NCI-H1417 treated with DMSO at 0.1 percent for 48 hours (cell line): ENCODE measurements at places on chromosomes 13 and 19.

DNA sequence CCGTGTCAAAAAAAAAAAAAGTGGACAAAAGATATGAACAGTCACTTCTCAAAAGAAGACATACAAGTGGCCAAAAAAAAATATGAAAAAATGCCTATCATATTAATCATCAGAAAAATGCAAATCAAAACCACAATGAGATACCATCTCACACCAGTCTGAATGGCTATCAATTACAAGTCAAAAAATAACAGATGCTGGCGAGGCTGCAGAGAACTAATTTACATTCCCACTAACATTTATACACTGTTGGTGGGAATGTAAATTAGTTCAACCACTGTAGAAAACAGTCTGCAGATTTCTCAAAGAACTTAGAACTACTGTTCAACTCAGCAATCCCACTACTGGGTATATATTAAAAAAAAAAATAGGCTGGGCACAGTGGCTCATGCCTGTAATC lies 26.5 kb upstream of the FOXO1 start:
- no peak for DNase-seq

GRCh38 chr19:44613295-44614178 lies at the start of gene IGSF23:
TSS of gene IGSF23 (plus strand) at chr19:44613563. CDS start at chr19:44613646, 83 bp downstream.
- DNase-seq = no peak

DNA sequence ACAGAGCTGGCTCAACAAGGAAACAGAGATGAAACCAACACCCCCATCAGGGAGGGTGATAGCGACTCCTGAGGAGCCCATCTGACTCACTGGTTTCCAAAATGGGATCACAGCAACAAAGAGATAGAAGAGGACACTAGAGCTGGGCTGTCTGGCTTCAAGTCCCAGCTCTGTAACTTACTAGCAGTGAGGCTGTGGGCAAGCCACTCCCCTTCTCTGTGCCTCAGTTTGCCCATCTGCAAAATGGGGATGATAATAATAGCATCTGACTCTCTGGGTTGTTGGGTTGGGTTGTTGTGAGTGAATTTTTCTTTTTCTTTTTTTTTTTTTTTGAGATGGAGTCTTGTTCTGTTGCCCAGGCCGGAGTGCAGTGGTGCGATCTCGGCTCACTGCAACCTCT lies 14.3 kb downstream of the IGSF23 start:
- no peak for DNase-seq

- DNase-seq = no peak
These were observed 24.1 kb upstream of the WTIP start for GRCh38 chr19:34457446-34457845.

- DNase-seq = no peak
These were observed 1.5 kb upstream of the GZMM start for GRCh38 chr19:542173-542866.

GRCh38 chr13:101393140-101393539 lies 23.2 kb downstream of the NALCN start:
- DNase-seq = no peak

- no peak for DNase-seq
These were observed 134.9 kb upstream of the SPACA7 start for GRCh38 chr13:112241288-112241687.

DNA sequence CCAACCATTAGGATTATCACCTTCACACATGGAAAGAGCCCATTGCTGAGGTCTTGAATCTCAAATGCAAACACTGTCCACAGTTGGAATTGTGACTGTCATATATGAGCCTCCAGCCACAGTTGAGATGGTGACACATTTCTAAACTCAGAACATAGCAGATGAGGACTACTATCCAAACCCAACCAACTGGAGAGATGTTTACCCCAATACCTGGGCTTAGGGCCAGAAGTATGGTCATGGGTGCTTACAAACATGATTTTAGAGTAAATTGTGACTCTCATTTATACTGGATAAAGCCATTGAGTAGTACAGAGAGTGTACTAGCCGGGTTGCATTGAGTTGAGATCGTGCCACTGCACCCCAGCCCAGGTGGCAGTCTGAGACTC lies 14.0 kb upstream of the ZNF681 start:
- DNase-seq = no peak

- no peak for DNase-seq
These were observed 25.3 kb upstream of the OR10H2 start for GRCh38 chr19:15702534-15702930.

- no peak for DNase-seq
These were observed 3.3 kb upstream of the UQCR11 start for GRCh38 chr19:1608359-1609102.

- no peak for DNase-seq
These were observed 938 bp downstream of the JSRP1 start for GRCh38 chr19:2255112-2255845.

DNA sequence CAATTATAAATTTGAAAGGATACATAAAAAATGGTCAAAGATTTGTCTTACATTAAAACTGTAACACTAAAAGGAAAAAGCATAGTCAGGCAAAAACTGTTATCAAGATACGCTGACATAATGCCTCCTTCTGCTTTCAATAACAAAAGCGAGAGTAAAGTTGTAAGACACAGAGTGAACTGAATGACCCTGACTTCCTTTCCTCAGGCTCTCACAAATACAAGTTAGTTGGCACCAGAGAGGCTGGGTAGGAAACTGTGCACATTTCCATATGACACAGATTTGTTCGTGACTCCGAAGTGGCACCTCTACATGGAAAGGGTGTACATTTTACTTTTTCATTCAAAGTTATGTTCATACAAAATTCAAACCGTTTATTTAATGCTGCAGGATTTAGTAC lies 15.4 kb downstream of the FGF14 start:
- DNase-seq = no peak

GRCh38 chr13:109998684-109999533 lies 212.5 kb upstream of the IRS2 start:
- DNase-seq = no peak

GRCh38 chr13:33015241-33015668 lies 968 bp upstream of the KL start:
- DNase-seq = no peak

- DNase-seq = no peak
These were observed 11.7 kb downstream of the SPRY2 start for GRCh38 chr13:80329250-80329649.

DNA sequence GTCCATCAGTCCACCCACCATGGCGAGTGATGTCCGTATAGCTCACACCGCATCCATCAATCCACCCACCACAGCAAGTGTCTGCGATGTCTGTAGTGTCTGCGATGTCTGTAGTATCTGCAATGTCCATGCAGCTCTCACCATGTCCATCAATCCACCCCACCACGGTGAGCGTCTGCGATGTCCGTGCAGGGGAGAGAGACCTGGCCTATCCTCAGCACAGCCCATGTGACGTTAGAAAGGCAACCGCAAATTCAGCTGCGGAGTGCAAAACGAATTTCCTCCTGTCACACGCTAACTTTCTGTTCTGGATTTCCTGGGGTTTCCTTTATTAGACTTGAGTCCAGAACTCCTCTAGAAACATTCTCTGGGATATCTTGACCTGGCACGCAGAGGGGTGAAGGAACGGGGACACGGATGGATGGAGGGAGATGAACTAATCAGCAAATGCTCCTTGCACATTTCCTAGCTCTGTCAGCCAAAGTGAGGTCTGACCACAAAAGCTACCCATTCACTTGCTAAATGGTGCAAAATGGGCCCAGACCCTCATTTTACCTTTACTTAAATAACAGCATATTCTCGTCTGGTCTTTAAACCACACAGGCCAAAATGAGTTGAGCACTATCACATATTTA lies 18.3 kb downstream of the RASA3 start:
- no peak for DNase-seq

- DNase-seq = no peak
These were observed 4.8 kb downstream of the SLC17A7 start for GRCh38 chr19:49436381-49437017.

DNA sequence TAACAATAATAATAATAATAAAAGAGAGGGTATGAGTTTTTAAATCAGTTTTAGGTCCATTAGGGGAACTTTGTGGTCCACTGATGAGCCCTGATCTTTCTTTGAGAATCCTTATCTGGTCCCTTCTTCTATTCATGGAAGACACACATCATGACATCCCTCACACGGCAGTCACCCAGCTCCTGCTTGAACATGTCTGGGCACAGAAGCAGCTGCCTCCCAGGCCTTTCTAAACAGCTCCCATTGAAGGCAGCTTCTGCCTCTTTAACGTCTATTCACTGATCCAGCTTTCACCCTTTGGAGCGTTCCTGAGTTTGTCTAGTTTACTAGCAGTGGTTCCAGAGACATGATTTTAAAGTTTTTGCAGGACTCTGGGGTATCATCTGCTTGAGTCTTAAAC lies 42.6 kb upstream of the STK24 start:
- no peak for DNase-seq

DNA sequence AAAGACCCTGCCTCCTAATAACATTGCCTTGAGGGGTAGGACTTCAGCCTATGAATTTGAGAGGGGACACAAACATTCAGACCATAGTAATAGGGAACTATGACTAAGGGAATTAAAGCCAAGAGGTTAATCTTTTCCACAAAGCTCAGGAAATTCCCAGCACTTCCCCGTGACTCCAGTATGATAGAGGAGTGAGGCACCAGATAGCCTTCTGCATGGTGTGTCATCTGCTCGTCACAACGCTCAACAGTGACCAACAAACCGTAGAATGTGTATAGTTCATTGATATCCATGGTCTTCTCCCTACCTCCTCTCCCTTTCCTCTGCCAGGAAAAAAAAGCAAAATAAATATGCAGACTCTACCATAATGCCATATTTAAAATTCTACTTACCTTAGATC lies 64.4 kb downstream of the B3GLCT start:
- DNase-seq = no peak

DNA sequence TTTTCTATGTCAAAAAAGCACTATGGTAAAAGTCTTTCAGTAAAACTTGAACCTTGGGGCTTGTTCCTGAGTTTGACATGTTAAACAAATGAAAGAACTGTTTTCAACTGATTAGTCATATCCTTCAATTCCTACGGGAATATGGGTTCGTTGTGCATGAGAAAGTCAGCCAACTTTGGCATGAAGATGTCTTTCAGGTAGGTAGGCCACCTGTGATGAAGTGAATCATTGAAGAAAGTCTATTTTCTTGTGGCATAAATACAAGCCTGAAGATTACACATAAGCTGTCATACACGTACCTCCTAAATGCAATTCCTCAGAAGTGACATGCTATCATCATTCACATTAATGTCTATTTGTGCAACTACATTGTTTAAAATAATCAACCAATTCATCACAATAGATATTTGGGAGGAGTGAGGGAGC lies 513.0 kb downstream of the IRS2 start:
- DNase-seq = no peak

- no peak for DNase-seq
These were observed 83.8 kb downstream of the LNX2 start for GRCh38 chr13:27536361-27537101.

DNA sequence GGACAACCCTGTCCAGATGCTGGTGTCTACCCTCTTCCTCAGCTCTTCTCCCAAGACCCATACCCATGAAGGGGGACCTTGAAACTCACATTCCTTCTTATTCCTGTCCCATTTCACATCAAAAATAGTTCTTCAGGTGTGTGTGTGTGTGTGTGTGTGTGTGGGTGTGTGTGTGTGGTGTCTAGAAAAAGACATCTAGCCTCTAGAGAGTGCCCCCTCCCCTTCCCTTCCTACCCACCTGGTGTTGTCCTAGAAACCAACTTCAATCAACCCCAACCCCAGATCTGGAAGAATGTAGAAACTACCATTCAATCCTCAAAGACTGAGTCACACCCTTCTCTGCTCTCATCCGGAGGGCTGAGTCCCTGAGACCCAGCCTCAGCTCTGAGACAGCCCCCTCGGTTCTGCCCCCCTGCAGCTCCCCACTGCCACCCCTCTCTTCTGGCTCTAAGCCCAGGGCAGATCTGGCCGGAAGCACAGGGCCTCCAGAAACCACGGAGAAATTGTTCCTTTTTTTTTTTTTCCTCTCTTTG lies 3.5 kb downstream of the KCNN4 start:
- DNase-seq = no peak

GRCh38 chr19:858868-859843 lies at the start of gene CFD:
TSS of gene CFD (plus strand) at chr19:859664. CDS start at chr19:859690, 26 bp downstream.
- no peak for DNase-seq

DNA sequence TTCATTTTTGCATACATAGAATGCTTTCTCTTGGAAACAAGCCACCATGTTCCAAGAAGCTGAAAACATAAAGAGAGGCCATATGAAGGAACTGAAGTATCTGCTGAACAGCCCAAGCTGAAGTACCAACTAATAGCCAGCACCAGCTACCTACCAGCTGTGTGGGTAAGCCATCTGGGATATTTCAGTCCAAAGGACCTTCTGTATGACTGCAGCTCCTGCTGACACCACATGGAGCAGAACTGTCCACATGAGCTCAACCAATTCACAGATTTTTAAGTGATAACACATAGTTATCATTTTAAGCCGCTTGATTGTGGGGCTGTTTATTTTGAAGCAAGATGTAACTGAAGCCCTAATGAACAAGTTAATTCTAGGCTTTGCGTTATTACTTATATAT lies 621.1 kb upstream of the KLHL1 start:
- no peak for DNase-seq

GRCh38 chr13:99103536-99103935 lies 97.1 kb upstream of the UBAC2 start:
- DNase-seq = no peak

DNA sequence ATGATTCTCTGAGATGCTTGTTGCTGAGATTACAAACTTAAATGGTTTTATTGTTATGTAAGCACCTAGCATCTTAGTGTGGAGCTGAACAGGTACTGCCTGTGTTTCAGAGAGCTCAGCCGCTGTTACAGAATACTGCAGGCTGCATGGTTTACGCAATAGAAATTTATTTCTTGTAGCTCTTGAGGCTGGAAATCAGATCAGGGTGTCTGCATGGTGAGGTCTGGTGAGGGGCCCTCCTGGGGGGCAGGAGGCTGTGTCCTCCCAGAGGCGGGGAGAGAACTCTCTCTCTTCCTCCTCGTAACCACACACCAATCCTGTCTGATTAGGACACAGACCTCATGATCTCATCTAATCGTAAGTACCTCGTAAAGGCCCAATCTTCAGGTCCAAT lies 13.1 kb downstream of the ATP11A start:
- DNase-seq = no peak

DNA sequence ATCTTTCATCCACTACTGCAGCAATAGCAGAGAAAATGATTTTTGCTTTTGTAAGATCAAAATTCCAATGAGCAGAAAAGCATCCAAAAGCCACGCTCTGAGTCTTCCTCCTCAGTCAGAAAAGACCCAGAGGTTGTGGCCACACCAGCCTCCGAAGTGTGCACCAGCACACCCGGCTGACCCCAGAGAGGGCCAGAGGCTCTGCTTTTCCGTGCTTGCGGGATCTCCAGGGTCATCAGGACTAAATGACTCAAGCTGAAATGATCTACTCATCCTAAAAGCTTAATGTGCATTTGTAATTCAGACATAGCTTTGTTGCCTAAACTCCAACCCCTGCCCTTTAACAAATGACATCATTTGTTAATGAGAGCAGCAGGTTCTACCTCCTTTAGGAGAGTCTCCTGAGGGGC lies 16.5 kb downstream of the RXFP2 start:
- no peak for DNase-seq

DNA sequence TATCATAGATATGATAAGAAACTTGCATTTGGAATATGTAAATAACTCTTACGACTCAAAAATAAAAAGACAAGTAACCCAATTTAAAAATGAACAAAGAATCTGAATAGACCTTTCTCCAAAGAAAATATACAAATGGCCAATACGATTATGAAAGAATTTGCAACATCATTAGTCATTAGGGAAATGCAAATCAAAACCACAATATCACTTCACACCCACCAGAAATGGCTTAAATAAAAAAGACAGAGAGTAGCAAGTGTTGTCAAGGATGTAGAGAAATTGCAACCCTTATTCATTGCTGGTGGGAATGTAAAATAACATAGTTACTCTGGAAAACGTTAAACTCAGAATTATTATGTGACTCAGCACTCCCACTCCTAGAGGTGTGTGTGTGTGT lies 226.6 kb upstream of the MAB21L1 start:
- no peak for DNase-seq
